ENCODE measurements at places on chromosomes 6 and 20.

GRCh38 chr6:104505838-104506237 lies 353.9 kb downstream of the HACE1 start:
- no peak for DNase-seq

GRCh38 chr6:33751771-33752645 lies 5.3 kb upstream of the IP6K3 start:
- DNase-seq = peak; percentile 91

DNA sequence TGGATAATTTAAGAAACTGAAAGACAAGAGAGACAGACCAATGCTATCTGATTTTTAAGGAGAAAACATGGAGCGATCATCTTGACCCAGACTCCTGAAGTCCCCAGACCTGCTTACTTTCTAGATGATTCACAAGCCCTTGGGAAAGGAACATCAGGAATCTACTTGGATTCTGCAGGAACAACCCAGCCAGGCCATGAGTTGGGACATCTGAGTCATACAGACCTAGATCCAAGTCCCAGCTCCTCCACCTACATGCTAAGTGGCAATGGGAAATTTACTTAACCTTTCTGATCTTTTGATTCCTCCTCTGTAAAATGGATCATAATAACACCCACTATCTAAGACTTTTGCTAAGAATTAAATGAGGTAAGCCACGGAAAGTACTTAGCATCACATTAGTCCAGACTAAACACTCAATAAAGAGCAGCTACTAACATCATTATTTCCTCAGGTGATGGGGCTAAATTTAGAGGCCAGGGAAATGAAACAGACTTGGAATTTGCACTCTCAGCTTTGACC lies 61.0 kb upstream of the MAFB start:
- no peak for DNase-seq

GRCh38 chr20:15220009-15220656 lies 882.7 kb upstream of the FLRT3 start:
- DNase-seq = no peak

- no peak for DNase-seq
These were observed 738.8 kb downstream of the HDGFL1 start for GRCh38 chr6:23308166-23308565.

DNA sequence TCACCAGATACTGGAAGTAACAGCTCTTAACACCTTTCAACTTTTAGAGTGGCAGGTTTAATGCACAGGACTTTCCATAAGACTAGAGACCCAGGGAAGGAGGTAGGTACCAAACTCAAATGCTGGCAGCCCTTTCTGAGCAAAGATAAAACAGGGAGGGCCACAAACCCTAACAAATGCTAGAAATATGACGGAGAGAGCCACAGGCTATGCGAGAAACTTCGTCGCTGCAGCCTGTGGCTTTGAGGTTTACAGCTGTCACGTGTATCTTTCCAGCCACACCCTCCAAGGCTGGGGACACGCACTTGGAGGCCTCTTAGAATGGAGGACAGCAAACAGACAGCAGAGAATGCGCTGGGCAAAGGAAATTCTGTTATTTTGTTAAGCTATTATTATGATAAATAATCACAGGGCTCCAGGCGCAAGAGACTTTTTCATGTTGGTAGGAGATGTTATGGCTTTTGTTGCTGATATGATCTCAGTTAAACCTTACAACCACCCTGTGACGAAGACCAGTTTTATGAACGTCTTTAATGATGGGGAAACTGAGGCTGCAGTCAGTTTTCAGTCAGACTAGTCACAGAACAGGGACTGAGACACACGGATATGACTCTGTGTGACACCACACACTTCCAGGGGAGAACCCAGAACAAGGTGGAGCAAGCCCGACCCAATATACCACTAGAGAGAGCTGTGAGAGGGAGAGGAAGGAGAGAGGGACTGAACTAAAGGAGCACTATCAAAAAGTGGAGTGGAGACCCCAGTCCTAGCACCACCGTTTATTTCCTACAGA lies 2.0 kb downstream of the TRAM2 start:
- no peak for DNase-seq

DNA sequence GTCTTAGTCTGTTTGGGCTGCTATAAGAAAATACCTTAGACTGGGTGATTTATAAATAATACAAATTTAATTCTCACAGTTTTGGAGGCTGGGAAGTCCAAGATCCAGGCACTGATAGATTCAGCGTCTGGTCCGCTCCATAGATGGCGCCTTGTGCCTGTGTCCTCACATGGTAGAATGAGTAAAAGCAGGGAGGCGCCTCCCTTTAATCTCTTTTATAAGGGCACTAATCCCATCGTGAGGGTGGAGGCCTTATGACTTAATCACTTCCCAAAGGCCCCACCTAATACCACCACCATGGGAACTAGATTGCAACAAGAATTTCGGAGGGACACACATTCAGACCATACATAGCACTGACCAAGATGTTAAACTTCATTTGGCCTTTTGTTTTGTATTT lies 91.2 kb upstream of the TMEM181 start:
- peak; percentile 45 for DNase-seq

DNA sequence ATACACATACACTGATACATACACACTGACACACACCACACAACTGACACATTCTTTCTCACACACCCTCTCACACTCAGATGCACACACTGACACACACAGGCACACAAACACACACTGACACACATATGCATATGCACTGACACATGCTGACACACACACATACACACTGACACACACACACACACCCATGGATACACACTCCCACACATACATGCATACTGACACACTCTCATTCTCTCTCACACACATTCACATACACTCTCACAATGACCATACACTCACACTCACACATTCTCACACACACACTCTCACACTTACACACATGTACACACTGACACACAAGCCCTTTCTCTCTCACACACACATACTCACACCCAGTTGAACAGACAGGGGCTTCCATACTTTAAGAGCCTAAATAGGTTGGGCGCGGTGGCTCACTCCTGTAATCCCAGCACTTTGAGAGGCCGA lies 236.4 kb downstream of the LRFN2 start:
- no peak for DNase-seq

- DNase-seq = no peak
These were observed 56.2 kb downstream of the COL12A1 start for GRCh38 chr6:75149696-75150095.

DNA sequence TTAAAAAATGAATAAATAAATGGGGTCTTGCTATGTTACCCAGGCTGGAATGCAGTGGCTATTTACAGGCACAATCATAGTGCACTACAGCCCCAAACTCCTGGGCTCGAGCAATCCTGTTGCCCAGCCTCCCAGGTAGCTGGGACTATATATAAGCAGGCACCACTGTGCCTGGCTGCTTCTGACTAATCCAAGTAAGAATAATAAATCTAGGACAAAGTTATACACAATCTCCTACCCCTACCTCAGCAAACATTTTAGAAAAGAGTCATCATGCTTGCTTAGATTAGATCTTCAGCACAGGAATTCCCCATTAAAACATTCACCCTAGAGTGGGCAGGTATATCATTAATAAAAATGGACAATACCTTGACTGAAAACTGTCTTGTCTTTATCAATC lies 124.6 kb downstream of the REV3L start:
- DNase-seq = no peak

DNA sequence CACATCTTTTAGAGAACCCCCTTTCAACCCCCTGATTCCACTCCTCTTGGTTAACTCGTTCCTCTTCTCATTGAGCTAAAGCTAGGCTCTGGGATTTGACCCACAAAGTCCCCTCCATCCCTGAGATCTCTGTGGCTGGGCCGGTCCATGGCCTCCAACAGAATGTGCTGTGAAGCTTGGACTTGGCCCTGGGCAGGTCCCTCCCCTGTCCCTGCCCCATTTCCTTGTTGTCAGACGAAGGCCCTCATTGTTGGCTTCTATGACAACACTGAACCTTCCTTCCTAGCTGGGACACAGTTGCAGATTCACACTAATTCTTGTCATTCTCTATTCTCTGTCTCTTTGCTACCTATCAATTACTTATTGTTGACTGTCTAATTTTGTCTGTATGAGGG lies 156.1 kb downstream of the SYCP2 start:
- no peak for DNase-seq

GRCh38 chr6:140379919-140380318 lies 1005.5 kb upstream of the CITED2 start:
- DNase-seq = no peak

DNA sequence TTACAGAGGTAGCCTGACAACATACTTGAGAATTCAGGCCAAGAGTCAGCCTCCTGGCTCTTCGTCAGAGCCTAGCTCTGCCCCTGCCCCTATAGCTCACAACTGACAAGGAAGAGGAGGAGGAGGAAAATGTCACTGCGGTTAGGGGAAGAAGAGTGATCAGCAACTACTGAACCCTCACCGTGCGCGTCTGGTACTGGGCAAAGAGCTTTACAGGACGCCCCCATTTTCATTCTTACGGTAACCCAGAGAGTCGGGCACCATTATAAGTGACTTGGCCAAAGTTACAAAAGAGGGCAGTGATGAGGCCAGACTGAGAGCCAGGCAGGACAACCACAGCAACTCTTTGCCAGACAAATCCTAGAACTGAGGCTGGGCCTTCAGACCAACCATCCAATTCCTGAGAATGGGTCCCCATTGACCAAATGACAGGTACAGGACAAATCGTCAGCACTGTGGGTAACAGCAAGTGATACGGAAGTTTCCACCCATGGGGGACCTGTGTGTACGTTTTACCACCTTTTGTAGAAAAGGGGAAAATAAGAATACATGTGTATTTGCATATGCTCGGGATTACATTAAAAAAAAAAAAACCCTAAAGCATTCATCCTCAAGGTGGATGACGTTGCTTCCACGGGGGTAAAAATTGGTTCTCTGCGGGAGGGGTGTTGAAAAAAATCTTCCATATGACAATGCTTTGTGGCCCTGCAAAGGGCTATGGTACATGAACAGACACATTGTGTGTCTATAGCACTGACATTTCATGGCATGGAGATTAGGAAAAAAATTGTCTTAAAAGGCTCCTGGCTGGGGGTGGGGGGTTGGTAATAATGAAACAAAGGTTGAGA lies 118.0 kb downstream of the NFATC2 start:
- DNase-seq = no peak

DNA sequence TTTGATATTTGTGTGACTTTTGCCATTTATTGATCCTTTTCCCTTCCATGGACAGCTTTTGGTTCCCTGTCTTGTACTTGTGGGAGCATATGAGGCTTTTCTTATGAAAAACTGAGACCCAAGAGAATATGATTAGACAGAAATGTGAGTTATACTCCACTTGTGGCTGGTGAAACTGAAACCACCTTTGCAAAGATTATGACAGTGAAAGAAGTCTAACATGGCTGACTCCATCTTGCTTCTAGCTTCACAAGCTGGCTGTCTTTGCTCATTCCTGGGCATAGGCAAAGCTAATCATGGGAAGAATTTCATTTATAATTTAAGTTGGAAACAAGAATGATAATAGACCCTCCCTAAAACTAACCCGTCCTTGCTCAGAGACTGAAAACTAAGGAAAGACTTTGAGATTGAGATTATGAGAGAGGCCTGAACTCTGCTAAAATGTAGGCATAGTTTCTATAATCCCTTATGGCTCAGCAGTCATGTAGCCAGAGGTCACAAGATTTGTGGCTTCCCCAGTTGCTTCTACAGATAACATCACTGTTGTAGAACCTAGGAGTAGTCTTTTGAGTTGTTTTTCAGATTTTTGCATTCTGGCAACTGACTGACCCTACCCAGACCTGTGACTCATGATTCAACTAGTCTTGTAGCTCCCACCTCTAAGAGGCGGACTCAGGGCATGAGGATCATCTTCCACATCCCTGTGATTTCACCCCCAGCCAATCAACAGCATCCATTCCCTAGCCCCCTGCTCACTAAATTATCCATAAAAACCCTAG lies 50.9 kb upstream of the CD2AP start:
- DNase-seq = no peak

- no peak for DNase-seq
These were observed 89.0 kb downstream of the SLX4IP start for GRCh38 chr20:10524034-10524476.

GRCh38 chr6:82877213-82878195 lies 188.1 kb downstream of the UBE3D start:
- no peak for DNase-seq

DNA sequence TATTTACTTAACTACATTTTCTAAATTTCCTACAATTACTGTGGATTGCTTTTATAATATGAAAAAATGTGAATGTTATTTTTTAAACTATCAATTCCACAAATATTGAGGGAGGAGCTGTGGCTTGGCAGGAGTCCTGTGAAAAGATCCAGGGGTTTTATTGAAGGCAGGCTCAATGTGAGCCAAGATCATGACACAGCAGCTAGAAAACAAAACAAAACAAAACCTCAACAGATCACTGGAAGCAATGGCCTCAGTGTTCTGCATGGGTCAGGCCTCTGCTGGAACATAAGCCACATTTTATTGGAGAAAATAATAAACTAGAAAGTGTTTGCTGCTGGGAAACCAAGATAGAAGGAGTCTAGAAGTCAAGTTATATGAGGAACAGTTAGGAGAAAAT lies 19.4 kb upstream of the RCAN2 start:
- DNase-seq = no peak

DNA sequence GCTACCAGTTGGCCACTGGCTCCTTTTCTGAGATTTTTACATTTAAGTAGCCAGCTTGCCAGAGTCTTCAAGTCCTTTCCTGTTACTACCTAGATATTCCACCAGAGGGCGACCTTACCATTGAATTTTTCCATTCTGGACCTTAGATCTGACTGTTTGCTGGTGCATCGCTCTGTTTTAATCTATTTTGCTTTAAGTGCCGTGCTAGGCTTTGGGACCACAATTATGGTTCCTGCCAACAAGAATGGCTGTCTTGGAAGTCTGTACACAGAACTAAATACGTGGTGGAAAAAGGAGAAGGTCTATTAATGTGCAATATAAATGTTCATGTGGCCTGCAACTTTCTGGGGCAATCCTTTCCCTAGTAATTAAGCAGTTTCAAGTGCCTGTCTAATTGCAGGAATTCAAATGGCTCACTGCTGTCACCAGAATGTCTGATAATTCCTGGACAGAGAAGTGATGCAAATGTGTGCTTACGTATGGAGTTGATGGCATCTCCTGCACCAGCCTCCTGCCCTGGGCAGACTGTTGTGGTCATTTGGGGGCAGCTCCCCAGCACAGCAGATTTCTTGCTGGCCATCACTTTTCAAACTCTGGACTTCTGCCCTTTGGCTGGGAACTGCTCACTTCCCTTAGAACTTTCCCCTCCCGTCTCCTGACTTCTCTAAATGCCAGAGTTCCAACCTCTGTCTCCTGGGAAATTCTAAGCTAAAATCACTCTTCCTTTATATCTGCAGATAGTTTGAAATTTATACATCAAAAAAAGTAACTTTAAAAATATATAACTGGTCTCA lies 5.6 kb upstream of the HLA-DOA start:
- DNase-seq = peak; percentile 63

GRCh38 chr6:33592595-33593413 lies 12.7 kb upstream of the BAK1 start:
- DNase-seq = no peak

- no peak for DNase-seq
These were observed 565.4 kb downstream of the RFPL4B start for GRCh38 chr6:112912416-112913101.

GRCh38 chr20:29297411-29298270 lies 1959.8 kb upstream of the DEFB115 start:
- DNase-seq = no peak

All from NCI-H1105 (cell line).